Stimulated activated CD8-positive, alpha-beta memory T cell treated with anti-CD3 and anti-CD28 coated beads, Interleukin-4, amount 100 ng/mL, for 4 hours (primary cell): ENCODE measurements at places on chromosomes 1 and 21.

DNA sequence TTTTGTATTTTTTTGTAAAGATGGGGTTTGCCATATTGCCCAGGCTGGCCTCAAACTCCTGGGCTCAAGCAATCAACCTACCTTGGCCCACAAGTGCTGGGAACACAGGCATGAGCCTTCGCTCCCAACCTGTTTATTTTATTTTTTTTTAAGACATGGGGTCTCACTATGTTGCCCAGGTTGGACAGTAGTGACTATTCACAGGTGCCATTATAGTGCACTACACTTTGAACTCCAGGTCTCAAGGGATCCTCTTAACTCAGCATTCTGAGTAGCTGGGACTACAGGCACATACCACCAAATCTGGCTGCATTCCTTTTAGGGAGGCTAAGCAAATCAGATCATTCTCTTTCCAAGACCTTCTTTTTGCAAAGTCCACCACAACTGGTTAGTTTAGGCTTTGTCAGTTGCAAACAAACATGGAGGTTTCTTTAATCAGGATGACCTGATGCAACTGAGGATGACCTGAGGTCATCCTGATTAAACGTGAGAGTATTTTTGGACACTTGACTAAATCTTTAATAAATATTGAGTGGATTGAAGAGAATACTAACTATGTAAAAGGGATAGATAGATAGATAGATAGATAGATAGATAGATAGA lies 30.0 kb upstream of the RALGPS2 start:
- no peak for DNase-seq

DNA sequence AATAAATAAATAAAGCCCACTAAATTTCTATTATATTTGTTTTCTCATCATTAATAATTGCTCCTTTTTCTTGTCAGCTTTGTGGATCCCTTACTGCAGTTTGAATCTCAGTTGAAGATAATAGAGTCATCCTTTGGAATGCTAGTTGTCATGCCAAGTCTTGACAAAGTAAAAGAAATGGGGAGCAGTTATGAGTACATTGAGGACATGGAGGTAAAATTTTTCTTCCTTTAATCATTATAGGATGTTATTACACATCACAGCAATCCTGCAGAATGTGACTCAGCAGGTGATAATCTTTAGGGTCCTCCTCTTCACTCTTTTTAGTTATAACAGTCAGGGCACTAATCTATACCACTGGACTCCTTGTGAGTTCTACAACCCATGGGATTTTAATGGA lies 24.1 kb downstream of the MROH9 start:
- no peak for DNase-seq

DNA sequence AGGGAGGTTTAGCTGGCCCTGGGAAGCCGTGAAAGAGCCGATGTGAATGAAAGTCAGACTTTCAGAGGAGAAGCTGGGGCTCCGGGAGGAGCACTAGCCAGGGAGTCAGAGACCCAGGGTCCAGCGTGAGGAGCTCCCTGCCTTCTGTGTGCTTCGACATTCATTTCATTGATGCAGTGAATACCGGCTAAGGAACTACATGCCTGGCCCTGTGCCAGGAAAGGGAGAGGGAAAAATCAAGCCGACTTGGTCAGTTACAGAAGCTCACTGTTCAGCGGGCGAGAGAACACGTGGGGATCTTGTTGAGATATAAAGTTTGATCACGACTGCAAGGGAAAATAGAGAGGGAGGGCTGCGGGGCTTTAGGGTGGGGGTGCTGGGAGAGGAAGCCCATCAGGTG lies 76.7 kb upstream of the RUNX3 start:
- DNase-seq: no peak

- no peak for DNase-seq
Measured at GRCh38 chr1:38061883-38062328, 15.3 kb upstream of the POU3F1 start.

GRCh38 chr21:26806801-26807295 lies 38.4 kb downstream of the ADAMTS1 start:
- no peak for DNase-seq

- DNase-seq: no peak
Measured at GRCh38 chr21:44836666-44837471, 19.0 kb upstream of the SUMO3 start.

- no peak for DNase-seq
Measured at GRCh38 chr1:222168621-222169020, 379.3 kb downstream of the HHIPL2 start.

DNA sequence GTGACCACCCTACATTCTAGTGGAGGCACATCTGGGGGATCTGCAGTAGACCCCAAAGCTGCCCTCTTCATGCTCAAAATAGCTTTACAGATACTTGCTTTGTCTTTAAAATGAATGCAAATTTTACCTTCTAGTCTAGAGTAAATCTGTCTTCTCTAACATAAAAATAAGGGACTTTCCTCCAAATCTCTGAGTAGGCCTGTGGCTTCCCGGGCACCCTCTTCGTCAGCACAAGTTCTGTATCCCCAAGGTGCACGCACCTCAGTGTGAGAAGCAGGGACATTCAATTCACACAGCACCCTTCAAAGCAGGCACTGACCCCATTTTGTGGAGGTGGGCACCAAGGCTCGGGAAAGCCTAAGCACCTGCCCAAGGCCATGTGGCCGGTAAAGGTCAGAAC lies 19.0 kb downstream of the MEF2D start:
- no peak for DNase-seq

DNA sequence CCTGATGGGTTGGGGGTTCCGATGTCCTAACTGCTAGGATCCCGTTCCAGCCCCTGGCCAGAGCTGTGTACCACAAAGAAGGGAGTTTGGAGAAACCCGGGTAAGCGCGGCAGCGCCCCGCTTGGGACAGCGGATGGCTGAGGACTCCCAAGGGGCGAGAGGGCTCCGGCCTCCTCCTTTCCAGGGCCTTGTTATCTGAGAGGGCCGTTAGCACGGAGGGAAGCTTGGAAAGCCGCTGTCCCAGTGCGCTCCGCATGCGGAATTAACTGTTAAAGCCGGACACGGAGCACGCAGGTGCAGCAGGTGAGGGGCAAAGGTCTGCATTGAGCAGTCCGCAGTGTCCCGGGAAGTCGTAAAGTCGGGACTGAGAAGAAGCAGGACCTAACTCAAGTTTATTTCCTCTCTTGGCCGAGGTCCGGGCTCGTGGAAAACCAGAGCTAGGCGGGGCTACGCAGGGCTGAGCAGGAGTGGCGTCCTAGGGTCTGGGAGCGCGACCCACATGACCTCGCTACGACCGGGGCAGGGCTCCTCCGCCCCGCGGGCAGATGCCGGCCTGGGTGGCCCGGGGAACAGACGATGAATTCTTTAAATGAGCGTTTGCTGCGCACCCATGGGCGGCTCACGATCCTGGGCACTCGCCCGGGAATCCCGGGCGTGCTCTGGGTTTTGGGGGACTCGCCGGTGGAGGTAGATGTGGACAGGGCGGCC lies 4.5 kb downstream of the LHX4 start:
- no peak for DNase-seq

DNA sequence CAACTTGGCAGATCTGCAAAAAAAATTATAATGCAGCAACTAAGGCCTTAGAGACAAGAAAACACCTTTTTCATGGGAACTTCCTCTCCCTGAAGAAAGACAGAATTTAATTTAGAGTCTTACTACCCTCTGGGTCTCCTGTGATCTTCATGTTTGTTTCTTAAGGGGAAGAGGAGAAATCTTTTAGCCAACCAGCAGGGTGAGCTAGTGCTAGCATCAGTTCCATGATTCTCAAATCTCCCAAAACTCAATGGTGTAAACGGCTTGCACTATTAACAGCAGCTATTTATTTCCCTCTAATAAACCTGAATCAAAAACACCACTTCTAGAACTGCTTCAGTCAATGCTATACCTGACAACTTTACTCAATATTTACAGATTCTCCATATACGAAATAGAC lies 3.8 kb downstream of the ZNF644 start:
- no peak for DNase-seq

GRCh38 chr1:60978421-60979357 lies 103.7 kb upstream of the NFIA start:
- DNase-seq: peak; percentile 0

GRCh38 chr1:114081437-114082303 lies 72.0 kb downstream of the SYT6 start:
- no peak for DNase-seq

DNA sequence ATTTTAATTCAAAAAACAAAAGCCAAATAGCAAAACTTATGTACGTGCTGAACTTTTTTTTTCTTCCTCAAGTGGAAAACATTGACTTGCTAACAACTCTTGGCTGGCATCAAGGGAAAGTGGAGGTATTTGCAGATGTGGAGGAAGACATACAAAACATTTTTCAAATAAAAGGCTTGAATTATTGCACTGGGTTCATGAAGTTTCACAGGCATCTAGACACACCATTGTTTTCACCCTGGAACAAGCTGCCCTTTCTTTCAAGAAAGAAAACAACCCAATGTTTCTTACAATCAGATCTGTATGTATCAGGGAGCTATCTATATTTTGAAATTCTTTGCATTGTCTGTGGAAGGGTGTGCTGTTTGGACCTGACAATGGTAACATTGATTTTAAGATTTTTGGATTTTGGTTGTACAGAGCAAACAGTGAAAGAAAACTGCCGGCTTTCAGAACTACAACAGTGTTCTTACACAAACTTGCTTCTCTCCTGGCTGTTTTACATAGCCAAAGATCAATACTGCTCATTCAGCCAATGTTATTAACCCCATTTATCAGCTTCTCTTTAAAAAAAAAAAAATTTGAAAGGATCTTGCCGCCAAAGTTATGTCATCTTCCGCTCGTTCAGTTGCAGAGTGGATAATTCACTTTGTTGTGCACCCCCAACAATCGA lies 187.7 kb upstream of the FOXD3 start:
- no peak for DNase-seq

DNA sequence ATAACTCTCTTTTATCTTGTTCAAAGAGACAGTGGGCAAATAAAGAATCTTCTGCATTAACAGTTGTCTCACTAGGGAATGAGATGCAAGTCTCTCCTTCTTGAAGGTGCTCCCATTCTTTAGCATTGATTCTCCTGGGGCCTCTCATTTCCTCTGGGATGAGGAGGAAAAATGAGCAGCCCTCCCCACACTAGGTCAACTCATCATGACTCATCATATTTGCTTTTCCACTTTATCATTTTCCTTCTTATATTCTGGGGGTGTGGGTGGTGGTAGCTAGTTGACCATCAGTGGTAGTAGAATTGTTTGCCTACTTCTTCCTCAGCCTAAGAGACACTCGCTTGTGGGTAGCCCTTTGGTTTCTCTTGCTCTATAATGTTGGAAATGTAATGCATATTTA lies 182.0 kb upstream of the C1orf87 start:
- no peak for DNase-seq

GRCh38 chr1:17199267-17200044 lies 5.5 kb upstream of the PADI1 start:
- DNase-seq: no peak

DNA sequence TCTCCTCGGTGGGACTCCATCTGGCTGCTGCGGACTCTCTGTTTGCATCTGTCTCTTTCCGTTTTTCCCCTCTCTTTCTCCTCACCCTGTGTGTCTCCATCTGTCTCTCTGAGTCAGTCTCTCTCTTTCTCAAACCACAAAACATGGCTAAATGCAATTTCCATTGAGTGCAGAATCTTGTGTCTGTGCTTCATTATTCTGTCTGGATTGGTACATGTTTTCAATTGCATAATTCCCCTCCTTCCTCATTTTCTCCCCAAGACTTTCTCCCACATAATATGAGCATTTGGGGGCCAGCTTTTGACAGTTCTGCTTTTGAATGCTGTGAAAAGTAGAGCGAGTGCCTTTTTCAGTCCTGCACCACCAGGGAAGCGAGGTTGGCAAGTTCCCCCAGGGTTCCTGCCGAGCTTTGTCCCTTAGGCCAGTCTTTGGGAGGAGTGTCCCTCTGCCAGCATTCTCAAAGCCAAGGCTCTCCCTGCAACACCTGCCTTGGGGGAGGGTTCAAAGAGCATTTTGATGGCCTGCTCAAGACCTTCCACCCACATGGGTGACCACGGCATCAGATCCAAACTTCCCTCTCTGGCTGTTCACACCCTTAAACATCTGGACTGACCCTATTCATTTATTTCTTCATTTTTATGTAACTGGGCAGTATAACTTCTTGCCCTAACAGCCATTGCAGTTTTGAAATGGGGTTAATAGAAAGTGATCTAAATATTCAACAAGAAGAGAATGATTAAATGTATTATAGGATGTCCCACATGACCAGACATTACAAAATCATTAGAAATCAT lies 32.8 kb upstream of the SCMH1 start:
- DNase-seq: no peak

DNA sequence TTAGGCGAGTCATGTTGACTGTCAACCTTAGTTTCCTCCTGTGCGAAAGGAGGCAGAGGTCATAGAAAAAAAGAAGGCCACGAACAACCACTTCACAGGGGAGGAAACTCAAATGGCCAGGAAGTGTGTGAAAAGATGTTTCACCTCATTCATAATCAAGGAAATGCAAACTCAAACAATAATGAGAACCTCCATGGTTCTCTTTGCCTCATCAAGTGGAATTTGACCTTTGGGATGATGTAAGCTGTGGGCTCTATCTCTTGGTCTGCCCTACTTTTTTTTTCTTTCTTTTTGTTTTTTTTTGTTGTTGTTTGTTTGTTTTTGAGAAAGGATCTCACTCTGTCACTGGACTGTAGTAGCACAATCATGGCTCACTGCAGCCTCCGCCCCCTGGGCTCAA lies 55.9 kb upstream of the GRHL3 start:
- no peak for DNase-seq

GRCh38 chr1:185984113-185984836 lies 250.1 kb downstream of the HMCN1 start:
- DNase-seq: no peak

DNA sequence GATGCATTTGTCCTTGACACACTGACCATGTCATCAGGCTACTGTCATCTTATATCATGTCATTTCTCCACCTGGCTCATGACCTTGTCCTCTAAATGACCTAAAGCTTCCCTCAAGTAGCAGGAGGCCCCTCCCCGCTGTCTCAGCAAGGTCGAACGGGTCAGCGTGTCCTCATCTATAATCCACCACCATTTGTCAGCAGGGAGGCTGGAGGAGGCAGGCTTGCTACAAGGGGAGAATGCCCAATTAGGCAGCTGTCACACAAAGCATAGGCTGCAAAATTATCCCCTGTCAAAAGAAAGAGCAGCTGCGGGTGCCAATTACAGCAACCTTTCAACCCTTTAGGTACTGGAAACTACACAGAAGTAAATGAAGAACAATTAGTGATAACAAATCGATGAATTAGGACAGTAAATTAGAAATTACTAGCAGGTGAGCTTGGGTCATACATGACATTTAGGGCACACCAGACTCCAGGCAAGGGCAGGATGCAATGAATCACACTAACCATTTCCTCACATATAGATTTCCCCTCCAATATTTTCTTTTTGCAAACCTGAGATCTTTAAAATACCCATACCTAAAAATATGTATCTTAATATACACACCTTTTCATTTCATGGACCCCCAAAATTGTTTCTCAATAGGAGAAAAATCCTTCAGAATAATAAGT lies 61.2 kb downstream of the NRIP1 start:
- DNase-seq: no peak

GRCh38 chr1:151585622-151586021 lies 26.2 kb upstream of the SNX27 start:
- DNase-seq: no peak

- no peak for DNase-seq
Measured at GRCh38 chr1:151620286-151620685, 8.4 kb downstream of the SNX27 start.
